ENCODE measurements at places on chromosomes 16 and 17.

- no peak for DNase-seq
Measured at GRCh38 chr16:88383401-88384221, 852 bp downstream of the ZNF469 start.

- DNase-seq, result no peak
Measured at GRCh38 chr16:15616012-15616411, 26.9 kb downstream of the MARF1 start.

- no peak for DNase-seq
Measured at GRCh38 chr16:63361032-63361624, 1324.9 kb upstream of the CDH8 start.

DNA sequence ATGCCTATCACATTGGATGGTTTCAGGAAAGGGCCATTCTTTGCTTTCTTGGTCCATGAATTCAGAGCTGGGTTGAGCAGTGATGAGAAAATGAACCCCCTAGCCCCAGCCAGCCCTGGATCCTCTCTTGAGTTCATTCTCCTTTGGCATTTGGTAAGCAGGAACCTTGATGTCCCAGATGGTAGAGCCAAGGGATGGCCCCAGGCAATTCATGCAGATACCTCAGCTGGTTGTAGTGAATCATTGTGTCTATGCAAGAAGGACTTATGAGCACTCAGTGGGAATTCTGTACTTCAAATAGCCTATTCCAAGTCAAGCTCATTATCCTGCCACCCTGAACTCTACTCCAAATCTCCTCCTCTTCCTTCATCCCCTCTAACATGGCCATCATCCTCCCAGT lies 412.7 kb downstream of the UTP18 start:
- no peak for DNase-seq

DNA sequence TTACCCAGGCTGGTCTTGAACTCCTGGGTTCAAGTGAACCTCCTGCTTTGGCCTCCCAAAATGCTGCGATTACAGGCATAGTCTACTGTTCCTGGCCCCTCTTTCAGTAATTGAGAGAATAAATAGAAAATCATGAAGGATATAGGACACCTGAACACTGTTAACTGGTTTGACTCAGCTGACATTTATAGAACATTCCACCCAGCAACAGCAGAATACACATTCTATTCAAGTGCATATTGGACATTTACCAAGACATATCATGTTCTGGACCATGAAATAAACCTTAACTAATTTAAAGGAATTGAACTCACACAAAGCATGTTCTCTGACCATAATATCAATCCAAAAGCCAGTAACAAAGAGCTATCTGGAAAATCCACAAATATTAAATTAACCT lies 19.8 kb upstream of the BAIAP2 start:
- DNase-seq, result no peak

DNA sequence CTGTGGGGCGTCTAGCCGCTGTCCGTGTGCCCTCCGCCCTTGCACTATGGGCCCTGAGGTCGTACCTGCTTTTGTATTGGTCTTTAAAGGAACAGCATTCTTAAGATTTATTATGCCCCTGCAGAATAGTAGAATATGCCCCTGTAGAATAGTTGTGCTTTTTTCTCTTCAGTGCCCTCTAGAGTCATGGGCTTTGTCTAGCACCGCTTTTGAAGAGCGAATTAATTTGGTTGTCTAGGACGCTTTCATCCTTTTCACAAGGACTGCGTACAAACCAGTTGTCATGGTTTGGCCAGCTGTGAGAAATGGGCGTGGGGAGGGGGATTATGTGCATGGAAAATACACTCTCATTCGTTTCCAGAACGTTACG lies 621 bp downstream of the CEP95 start:
- no peak for DNase-seq

DNA sequence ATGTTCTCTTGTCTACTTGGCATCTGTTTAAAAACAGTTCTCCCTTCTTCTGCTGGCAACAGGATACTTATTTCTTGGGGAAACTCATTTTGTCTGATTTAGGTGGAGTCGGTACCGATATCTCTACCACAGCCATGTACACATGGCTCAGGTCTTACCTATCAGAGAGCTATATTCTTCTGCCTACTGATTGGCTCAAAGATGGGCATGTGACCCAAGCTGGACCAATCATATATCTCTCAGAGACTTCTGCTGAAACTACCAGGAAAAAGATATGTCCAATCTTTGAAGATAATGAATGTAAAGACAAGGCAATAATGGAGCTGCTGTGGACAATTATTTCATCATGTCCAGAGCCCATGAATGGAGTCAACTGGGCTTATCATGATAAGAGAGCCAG lies 21.6 kb upstream of the SHISA9 start:
- no peak for DNase-seq

DNA sequence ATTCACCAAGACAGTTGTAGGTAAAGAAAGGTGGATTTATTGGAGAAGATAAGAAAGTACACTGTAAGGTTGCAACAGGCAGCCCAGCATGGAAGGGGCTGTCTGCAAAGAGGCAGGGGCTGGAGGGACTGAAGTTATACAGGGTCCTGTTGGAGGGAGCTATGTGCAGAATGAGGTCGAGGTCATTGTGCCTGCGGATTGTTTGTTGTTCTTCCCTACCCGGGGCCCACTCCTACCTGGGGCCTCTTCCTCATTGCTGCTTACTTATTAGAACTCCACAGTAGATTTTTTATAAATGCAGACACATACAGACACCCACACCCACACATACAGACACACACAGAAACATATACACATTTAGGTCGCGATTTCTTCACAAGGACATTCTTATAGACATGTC lies 466.2 kb downstream of the MAF start:
- DNase-seq, result no peak

DNA sequence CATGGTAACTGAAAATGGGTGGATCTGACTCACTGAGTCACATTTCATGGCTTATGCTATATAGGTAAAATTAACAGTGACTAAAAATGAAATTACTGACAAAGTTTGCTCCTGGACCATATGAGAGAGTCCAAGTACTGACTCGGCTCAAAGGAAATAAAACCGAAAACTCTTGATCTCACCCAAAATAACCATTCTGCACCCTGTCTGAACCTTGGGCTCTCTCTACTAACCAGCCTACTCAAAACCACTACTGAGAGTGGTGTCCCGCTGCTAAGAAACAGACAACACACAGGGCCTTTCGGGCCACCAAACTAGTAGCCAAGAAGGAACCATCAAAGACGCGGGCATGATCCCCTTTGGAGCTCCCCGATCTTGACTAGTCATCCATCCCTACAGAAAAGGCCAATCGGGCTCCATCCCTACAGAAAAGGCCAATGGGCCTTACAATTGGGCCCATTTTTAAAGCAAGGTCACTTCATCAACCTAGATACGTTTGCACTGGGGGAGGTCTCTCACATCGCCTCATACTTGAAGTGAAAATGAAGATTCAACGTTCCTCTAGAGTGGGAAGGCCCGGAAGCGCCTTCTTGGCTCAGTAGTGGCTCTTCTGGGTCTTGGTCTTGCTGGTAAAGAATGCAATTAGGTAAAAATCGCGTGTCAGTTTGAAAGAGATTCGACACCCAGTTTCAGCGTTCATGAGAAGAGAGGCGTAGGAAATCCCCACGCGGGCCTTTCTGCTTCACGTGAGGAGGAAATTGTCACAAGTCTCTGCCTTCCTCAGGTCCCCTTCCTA lies 720 bp upstream of the ZPBP2 start:
- no peak for DNase-seq

DNA sequence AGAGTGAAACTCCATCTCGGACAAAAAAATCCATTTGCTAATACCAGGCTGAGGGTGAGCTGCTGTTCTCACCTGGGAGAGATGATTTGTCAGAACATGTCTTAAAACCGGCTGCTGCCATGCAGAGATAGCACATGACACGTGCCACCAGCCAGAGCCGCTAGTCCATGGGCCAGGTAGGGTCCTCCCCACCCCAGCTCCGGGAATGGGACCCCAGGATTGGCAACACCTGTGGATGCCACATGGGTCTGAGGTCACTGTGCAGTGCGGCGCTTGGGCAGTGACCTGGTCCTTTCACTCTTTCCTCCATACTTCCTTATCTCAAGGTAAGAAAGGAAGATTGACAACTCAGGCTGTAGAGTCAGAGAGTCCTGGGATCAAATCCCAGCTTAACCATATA lies 393.3 kb upstream of the TNRC6C start:
- DNase-seq, result no peak

DNA sequence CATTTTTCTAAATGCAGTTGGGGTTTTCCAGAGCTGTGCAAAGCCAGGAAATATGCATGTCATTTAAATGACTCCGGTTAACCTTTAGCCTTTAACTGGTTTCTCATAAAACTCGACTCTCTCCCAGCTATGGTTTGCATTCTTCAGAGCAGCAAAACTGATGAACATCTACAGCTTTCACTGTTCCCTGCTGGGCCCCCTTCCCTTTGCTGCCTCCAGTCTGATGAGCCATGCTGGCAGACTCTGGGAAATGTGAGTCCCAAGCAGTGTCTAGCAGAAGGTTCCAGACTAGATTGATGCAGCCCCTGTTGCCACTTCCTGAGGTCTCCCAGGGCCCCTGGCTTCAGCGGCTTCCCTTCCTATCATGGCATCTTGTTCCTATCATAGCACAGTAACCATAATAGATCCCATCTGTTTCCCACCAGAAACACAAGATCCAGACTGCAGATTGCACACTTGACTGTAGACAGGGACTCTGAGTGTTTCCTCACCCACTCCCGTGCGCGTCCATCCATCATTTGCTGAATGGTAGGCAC lies 135.4 kb downstream of the CLEC16A start:
- no peak for DNase-seq

DNA sequence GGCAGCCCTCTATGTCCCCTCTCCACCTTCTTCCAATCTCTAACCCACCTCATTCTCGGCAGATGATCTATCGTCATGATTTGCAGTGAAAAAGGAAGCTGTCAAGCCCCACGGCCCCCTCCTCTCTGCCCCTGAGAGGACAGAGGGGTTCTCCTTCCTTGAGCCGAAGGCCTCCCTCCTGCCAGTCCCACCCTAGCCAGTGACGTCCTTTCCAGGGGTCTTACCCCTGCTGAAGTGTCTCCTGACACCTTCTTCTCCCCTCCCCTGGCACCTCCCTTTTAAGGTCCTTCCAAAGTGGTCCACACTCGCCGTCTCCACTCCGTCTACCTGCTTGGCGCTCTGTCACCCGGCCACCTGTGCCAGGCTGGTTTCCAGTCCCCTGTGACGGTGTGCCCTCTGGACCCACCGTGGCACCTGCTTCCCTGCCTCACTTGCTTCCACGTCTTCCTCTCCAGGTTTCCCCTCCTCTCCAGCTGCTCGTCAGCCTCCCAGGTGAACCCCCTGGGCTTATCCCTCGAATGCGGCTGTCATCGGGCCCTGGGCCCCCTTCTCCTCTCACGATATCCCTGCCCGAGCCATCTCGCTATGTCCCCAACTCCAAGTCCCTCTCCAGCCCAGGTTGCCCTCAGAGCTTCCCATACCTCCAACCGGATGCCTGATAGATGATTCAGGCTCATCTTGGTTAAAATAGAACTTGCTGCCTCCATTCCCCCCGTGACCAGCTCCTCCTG lies 5.7 kb downstream of the CCDC102A start:
- no peak for DNase-seq

GRCh38 chr17:38809828-38810227 lies 10.5 kb upstream of the PIP4K2B start:
- no peak for DNase-seq

DNA sequence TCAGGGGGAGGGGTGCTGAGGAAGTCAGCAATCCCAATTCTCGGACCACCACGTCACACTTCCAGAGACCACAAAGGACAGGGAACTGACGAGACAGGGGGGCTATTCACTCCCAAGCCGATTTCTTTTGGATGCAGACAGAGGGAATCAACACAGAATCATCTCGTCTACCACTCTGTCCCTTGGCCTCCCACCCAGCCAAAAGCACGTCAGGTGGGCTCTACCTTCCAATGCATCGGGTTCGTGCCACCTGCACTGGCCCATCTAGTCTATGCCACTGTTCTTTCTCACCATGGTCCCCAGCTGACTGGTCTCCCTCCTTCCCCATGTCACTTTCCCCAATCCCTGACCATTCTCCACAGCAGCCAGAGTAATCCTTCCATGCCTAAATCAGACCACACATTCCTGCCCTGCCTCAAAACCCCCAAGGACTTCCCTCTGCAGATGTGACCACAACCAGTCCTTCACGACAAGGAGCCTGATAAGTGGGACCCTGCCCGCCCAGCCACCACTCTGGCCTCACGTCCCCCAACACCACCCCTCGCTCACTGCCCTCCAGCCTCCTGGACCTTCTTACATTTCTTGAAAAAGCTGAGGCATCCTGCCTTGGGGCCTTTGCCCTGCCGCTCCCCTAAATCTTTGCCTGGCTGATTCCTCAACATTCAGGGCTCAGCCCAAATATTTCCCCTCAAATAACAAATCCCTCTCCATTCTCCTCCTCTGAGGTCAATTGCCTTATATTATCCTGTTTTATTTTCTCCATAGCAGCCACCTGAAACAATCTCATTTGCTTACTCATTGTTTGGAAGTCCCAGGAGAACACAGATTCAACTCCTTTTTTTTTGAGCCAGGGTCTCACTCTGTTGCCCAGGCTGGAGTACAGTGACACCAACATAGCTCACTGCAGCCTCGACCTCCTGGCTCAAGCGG lies 70.4 kb downstream of the IL21R start:
- no peak for DNase-seq

GRCh38 chr17:5672815-5673430 lies 88.6 kb upstream of the NLRP1 start:
- DNase-seq, result no peak

DNA sequence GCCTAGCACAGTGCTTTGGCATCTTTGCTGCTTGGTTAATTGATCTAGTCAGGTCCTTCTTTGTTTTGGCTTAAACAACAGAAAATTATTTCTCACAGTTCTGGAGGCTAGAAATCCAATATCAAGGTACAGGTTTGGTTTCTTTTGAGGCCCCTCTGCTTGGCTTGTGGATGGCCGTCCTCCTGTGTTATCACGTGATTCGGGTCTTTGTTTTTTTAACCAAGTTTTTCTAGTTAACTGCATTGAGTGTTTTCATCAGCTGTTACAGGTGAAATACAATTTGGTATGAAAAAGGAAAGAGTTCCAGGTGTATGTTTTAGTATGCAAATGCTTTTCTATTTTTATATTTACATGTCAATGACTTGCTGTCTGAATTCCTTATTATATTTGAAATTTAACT lies 2.8 kb downstream of the NLK start:
- DNase-seq, result no peak

GRCh38 chr17:79706931-79707850 lies 23.6 kb upstream of the ENPP7 start:
- DNase-seq, result no peak

Data from osteocyte (in vitro differentiated cells).